Left renal pelvis (tissue), 4 donors: ENCODE measurements at places on chromosomes 2 and 18. TPM values are rescaled to one million over a fixed set of nuclear protein-coding genes. Genes with fewer than 3 reads are reported as not detected.

ACTG2 gene
- 2.3 TPM for polyA plus RNA-seq

IL36RN gene
- not detected for polyA plus RNA-seq

RIT2 gene
- polyA plus RNA-seq: not detected

GCG gene
- polyA plus RNA-seq: not detected

REG3G gene
- not detected for polyA plus RNA-seq

C2orf66 gene
- 0.39 TPM for polyA plus RNA-seq

WIPF1 gene
- polyA plus RNA-seq: 27.6 TPM

FN1 gene
- polyA plus RNA-seq: 580 TPM

BCL11A gene
- 15.1 TPM for polyA plus RNA-seq

DCTN1 gene
- polyA plus RNA-seq: 143 TPM
